Right atrium auricular region (tissue), 2 donors: ENCODE measurements at places on chromosomes 2 and 18.

- DNase-seq = no peak
These were observed 51.7 kb downstream of the TMEM163 start for GRCh38 chr2:134667081-134667480.

- no peak for DNase-seq
These were observed 279.7 kb downstream of the OSR1 start for GRCh38 chr2:19078709-19079108.

DNA sequence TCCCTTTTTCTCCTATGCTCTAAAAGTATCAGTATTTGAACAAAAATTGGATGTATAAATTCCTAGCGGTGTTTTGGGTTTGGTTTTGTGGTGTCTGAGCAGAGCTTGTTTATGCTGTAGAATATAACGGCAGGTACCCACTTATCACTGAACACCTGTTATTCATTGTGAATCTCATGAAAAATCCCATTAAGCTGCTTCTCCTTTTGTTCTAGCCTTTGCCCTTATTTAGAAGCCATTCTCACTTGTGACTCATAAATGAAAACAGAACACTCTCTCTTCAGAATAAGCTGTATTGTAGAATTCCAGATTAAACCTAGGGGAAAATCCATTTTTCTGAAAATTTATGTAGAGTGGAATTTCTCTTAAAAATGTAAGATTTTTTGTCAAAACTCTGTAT lies 104.0 kb downstream of the PRPF40A start:
- DNase-seq = no peak

DNA sequence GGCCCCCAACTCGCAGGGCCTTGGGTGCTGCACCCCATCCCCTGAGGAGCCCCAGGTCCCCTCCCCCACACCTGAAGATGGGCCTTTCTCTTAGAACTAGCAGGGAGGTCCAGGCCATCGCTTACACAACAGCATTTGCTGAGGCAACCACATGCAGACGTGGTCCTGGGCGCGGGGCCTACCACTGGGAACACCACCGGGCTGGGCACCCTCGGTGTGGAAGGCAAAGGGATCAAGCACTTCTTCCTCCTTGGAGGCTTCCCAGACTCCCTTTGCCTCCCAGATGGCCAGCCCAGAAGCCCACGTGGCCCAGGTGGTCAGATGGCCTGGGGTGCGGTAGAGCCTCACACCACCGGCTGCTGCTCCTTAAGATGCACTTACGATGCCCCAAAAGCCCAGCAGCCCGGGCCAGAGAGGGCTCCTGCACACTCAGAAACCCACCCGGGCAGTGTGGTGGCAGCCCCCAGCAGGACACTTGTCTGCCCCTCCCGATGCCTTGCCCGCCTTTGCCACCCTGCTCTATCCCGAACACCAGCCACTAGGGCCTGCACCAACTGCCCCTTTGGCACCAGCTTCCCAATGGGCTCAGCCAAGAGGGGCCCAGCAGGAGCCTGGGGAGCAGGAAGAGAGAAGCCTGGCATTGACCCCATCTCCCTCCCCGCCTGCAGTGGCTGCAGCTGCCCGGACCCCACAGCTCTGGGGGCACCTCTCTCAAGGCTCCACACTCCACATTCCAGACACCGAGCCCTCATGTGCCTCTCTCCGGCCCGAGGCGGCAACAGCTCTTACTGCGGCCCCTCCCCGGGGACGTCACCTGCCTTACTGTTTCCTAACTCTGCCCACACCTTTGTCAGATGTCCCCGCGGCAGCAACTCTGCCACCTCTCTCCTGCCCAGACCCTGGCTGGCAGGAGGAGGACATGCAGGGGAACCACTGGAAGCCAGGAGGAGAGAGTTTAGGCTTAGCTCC lies 13.9 kb upstream of the MLPH start:
- no peak for DNase-seq

DNA sequence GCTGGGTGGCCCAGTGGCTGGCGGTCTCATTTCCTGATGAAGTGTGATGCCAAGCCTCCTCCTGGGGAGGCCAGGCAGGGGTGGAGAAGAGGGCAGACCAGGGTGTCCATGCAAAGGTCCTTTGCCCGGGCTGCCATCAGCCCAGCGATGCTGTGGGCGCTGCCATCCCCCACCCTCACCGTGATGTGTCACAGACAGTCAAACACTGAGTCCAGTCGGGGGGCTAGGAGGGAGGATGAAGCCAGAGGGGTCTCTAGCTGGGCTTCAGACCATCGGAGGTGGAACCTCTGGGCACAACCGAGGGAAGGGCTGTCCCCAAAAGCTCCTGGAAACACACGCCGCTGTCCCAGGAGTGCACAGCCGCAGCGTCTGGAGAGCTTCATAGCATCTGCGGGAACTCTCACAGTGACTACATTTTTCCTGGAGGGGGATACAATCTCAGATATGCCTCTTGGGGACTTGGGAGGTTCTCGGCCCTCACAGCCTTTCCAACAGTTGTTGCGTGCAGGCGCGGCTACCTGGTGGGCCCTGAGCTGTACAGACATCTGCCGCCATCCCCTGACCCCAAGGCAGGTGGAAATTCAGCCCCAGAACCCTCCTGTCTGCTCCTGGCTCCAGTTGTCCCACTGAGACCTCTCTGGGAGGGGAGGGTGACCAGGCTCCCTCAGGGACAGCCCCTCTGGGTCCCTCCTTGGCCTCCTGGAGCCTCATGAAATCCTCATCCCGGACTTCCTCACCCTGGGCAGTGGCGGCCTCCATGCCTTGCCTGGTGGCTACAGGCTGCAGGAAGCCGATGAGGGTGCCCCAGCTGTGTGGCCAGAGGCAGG lies 26.5 kb upstream of the OTOS start:
- DNase-seq = no peak

- DNase-seq = no peak
These were observed 712.7 kb upstream of the FAM98A start for GRCh38 chr2:34311816-34312215.

DNA sequence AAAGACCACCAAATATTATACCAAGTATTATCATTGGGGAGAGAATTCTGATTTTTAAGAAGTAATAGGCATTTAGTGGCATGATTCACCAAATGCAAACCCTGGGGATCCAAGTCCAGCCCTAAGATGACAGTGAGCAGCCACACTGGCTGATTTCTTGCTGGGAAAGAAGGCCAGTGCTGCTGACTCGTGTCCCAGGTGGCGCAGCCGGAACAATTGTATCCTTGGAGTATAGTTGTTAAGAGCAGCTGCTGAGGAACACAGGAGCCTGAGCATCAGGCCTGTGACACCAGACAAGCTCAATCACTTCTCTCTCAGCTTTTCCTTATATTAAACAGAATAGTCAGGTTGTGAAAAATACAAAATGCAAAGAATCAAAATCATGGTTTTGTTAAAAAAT lies 48.4 kb downstream of the LRP1B start:
- DNase-seq = no peak

- no peak for DNase-seq
These were observed 64.7 kb upstream of the TLK1 start for GRCh38 chr2:171225302-171225980.
